ENCODE measurements at places on chromosomes 5 and 9. TPM values are rescaled to one million over a fixed set of nuclear protein-coding genes. Genes with fewer than 3 reads are reported as not detected.

PCDHGB2 gene
- 20.4 TPM for total RNA-seq

HEMGN gene
- total RNA-seq, result 43.5 TPM

CENPP gene
- 12.1 TPM for total RNA-seq

GKAP1 gene
- 83.7 TPM for total RNA-seq

DND1 gene
- 31.8 TPM for total RNA-seq

SPINK7 gene
- not detected for total RNA-seq

UTP15 gene
- total RNA-seq, result 34.9 TPM

GLRA1 gene
- total RNA-seq, result not detected

PCDHB12 gene
- total RNA-seq, result 6.1 TPM

SLC12A7 gene
- total RNA-seq, result 168 TPM

ENC1 gene
- 89.7 TPM for total RNA-seq

TYRP1 gene
- 2.0 TPM for total RNA-seq

RHOBTB3 gene
- total RNA-seq, result 163 TPM

PCDHGA5 gene
- total RNA-seq, result 9.4 TPM

CTXN3 gene
- not detected for total RNA-seq

S100Z gene
- not detected for total RNA-seq

SOX30 gene
- total RNA-seq, result 83.9 TPM

OBP2B gene
- 53.0 TPM for total RNA-seq

MYMK gene
- total RNA-seq, result not detected

GRCh38 chr5:91137647-91138046 is 245.5 kb downstream of the ARRDC3 start:
- H3K4me3 ChIP-seq, result no peak overlapping the region
- no peak for DNase-seq
- H3K4me1 ChIP-seq, result peaks cover 16% of the 10 kb centered on the region
- H3K27me3 ChIP-seq, result no peaks in the 10 kb centered on the region
- no peaks in the 10 kb centered on the region for H3K36me3 ChIP-seq

GRCh38 chr5:65149827-65150226 is 331.9 kb downstream of the ADAMTS6 start:
- no peak overlapping the region for H3K4me3 ChIP-seq
- H3K4me1 ChIP-seq, result no peaks in the 10 kb centered on the region
- no peaks in the 10 kb centered on the region for H3K27me3 ChIP-seq
- no peak overlapping the region for H3K27ac ChIP-seq

DNA sequence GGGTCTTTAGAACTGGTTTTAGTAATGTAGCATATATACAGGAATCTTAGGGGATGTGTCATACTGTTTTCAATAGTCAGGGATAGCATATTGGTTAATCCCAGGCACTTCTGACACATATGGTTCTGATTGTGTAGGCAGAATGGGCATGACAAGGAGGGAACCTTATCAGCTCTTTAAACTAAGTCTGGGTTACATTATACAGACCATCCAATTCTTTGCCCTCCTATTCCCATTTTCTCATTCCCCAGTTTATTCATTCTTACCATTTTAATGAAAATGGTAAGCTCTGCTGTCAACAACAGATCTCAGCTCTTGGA is 85.1 kb downstream of the NDUFAF2 start:
- H3K4me1 ChIP-seq, result no peaks in the 10 kb centered on the region
- no peaks in the 10 kb centered on the region for H3K36me3 ChIP-seq
- H3K27me3 ChIP-seq, result no peaks in the 10 kb centered on the region
- no peak for DNase-seq

- no peak overlapping the region for H3K4me3 ChIP-seq
- H3K27ac ChIP-seq, result no peak overlapping the region
- no peaks in the 10 kb centered on the region for H3K4me1 ChIP-seq
Measured at GRCh38 chr5:4817767-4818166, 322.4 kb upstream of the ADAMTS16 start.

DNA sequence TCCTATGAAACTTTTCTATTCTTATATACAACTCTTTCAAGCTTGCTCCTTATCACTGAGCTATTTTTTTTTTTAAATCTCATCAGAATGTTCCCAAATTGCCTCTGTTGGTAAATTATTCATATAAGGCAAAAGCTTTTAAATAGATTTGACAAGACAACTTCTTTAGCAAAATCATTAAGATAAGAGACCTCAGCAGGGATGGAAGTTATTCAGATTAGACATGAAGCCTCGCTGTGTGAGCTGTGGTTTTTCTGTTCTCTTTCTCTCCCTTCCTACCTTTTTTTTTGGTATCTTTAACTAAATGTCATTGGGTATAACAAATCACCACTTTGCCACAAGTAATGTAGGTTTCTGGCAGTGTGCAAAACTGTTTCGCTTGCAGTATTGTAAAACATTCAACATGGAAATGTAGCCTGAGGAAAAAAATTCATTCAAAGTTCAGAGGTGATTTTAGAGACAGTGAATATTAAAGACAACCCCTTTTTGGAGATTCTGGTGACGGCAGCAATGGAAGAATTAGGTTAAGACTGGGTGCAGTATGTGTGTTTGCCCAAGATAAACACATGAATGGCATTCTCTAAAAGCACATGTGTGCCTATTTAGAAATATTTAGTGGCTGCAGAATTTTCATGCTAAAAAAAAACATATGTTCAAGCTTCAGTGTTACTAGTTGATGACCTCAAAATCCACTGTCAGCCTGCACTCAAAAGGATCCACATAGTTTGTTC is 467.1 kb downstream of the ZNF608 start:
- no peaks in the 10 kb centered on the region for H3K36me3 ChIP-seq
- no peak for DNase-seq
- H3K27ac ChIP-seq, result no peak overlapping the region
- no peak overlapping the region for H3K4me3 ChIP-seq
- H3K4me1 ChIP-seq, result no peaks in the 10 kb centered on the region

- no peak overlapping the region for H3K27ac ChIP-seq
- no peak for DNase-seq
- H3K27me3 ChIP-seq, result no peaks in the 10 kb centered on the region
- no peaks in the 10 kb centered on the region for H3K36me3 ChIP-seq
Measured at GRCh38 chr9:36288070-36288469, 29.8 kb upstream of the GNE start.

DNA sequence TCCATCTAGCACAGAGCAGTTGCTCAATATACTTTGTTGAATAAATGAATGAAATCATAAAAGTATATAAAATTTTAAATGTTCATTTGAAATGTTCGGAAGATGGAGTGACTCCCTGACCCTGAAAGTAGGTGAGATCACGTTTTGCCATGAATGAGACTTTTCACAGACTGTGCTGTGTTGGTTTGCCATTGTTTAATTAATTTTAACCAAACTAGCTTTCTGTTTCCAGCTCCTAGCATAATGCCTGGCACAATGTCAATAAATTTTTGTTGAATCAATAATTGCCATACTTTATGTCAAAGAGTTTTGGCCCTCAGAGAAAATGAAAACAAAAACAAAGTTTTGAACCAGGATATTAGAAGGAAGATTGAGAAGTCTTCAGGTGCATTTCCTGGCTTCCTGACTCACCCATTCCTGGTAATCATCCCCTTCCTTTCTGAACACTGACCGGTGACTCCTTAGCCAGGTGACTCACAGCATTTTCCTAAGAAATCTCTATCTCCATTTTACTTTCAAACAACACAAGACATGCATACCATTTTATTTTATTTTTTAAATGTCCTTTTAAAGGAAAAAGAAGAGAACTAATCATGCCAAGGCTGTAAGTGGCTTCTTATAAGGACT is 15.1 kb downstream of the SLC28A3 start:
- no peaks in the 10 kb centered on the region for H3K4me1 ChIP-seq
- no peak overlapping the region for H3K4me3 ChIP-seq
- DNase-seq, result no peak
- H3K27me3 ChIP-seq, result no peaks in the 10 kb centered on the region
- H3K36me3 ChIP-seq, result no peaks in the 10 kb centered on the region

GRCh38 chr9:78365748-78366697 is 69.1 kb downstream of the PSAT1 start:
- no peak for DNase-seq
- no peaks in the 10 kb centered on the region for H3K27me3 ChIP-seq
- H3K4me3 ChIP-seq, result no peak overlapping the region
- H3K4me1 ChIP-seq, result no peaks in the 10 kb centered on the region
- no peaks in the 10 kb centered on the region for H3K36me3 ChIP-seq
- H3K27ac ChIP-seq, result no peak overlapping the region

GRCh38 chr9:135928074-135928730 is 20.9 kb upstream of the CAMSAP1 start:
- no peak overlapping the region for H3K27ac ChIP-seq
- H3K27me3 ChIP-seq, result no peaks in the 10 kb centered on the region
- H3K4me3 ChIP-seq, result no peak overlapping the region
- H3K36me3 ChIP-seq, result no peaks in the 10 kb centered on the region

GRCh38 chr5:133072021-133072420 is 20.2 kb downstream of the HSPA4 start:
- H3K4me1 ChIP-seq, result no peaks in the 10 kb centered on the region
- no peak overlapping the region for H3K4me3 ChIP-seq
- no peak overlapping the region for H3K27ac ChIP-seq
- H3K36me3 ChIP-seq, result no peaks in the 10 kb centered on the region

GRCh38 chr5:137061382-137061781 is 437.7 kb downstream of the SPOCK1 start:
- no peak for DNase-seq
- no peaks in the 10 kb centered on the region for H3K36me3 ChIP-seq
- H3K27me3 ChIP-seq, result no peaks in the 10 kb centered on the region

DNA sequence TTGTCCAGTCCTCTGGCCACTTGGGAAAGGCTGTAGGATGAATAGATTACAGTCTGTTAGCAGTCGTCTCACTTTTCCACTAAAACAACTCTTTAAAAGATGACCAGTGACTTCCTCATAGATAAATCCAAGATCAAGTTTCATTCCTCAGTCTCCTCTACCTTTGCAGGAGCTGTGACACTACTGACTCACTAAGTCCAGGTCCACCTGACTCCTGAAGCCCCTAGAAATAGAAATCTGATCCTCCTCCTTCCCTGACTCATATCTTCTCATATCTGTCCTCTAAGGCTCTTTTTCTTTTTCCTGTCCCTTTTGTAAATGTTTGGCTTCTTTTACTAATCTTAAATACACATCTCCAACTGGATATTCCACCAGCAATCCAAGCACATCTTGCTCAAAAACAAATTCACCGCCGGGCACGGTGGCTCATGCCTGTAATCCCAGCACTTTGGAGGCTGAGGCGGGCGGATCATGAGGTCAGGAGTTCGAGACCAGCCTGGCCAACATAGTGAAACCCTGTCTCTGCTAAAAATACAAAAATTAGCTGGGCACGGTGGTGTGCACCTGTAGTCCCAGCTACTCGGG is 2.6 kb downstream of the CCDC125 start:
- no peaks in the 10 kb centered on the region for H3K27me3 ChIP-seq
- no peak for DNase-seq
- H3K4me1 ChIP-seq, result peaks cover 7% of the 10 kb centered on the region
- no peaks in the 10 kb centered on the region for H3K36me3 ChIP-seq

- no peak overlapping the region for H3K27ac ChIP-seq
- H3K27me3 ChIP-seq, result no peaks in the 10 kb centered on the region
- DNase-seq, result no peak
- H3K4me3 ChIP-seq, result no peak overlapping the region
- H3K4me1 ChIP-seq, result no peaks in the 10 kb centered on the region
- no peaks in the 10 kb centered on the region for H3K36me3 ChIP-seq
Measured at GRCh38 chr9:14836885-14837284, 73.3 kb downstream of the FREM1 start.

DNA sequence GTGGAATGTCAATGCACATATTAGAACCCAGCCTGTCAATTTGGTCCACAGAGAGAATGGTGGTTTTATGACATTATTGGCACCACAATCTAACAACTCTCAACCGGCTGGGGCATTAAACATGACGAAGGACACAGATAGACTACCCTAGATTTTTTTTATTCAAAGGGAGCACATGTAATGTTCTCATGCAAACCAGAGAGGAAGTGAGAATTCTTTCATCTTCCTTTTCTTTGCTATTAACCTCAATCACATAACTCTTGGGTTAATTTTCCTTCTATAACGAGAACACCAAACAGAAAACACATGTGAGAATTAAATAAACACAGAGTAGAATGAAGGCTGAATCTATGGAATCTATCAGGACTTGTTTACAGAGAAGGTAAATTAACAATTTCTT is 94.9 kb upstream of the TNC start:
- H3K4me1 ChIP-seq, result no peaks in the 10 kb centered on the region
- no peaks in the 10 kb centered on the region for H3K27me3 ChIP-seq
- DNase-seq, result no peak
- H3K36me3 ChIP-seq, result no peaks in the 10 kb centered on the region

- no peak overlapping the region for H3K4me3 ChIP-seq
- no peaks in the 10 kb centered on the region for H3K4me1 ChIP-seq
- no peak for DNase-seq
- H3K27me3 ChIP-seq, result no peaks in the 10 kb centered on the region
- no peak overlapping the region for H3K27ac ChIP-seq
- no peaks in the 10 kb centered on the region for H3K36me3 ChIP-seq
Measured at GRCh38 chr9:90645721-90646120, 3.1 kb upstream of the DIRAS2 start.

- H3K27me3 ChIP-seq, result no peaks in the 10 kb centered on the region
- H3K4me1 ChIP-seq, result peaks cover 25% of the 10 kb centered on the region
- H3K4me3 ChIP-seq, result peak within 1 kb of the TSS; percentile 59
- no peaks in the 10 kb centered on the region for H3K36me3 ChIP-seq
Measured at GRCh38 chr9:130444565-130445221, at the start of gene ASS1. ASS1 (plus strand) TSS chr9:130444961; CDS start chr9:130452229, 7,268 bp downstream.

- H3K27me3 ChIP-seq, result no peaks in the 10 kb centered on the region
- no peak for DNase-seq
- no peak overlapping the region for H3K4me3 ChIP-seq
Measured at GRCh38 chr5:131329286-131329560, 65.4 kb downstream of the CDC42SE2 start.

- H3K4me1 ChIP-seq, result peaks cover 14% of the 10 kb centered on the region
- no peak overlapping the region for H3K4me3 ChIP-seq
- H3K36me3 ChIP-seq, result no peaks in the 10 kb centered on the region
- DNase-seq, result peak; percentile 33
- H3K27me3 ChIP-seq, result no peaks in the 10 kb centered on the region
Measured at GRCh38 chr9:127341152-127341551, 55.8 kb upstream of the SLC2A8 start.

- no peaks in the 10 kb centered on the region for H3K36me3 ChIP-seq
- H3K27ac ChIP-seq, result no peak overlapping the region
- DNase-seq, result no peak
- no peaks in the 10 kb centered on the region for H3K27me3 ChIP-seq
- no peak overlapping the region for H3K4me3 ChIP-seq
- no peaks in the 10 kb centered on the region for H3K4me1 ChIP-seq
Measured at GRCh38 chr9:7227951-7228350, 470.2 kb downstream of the KDM4C start.

GRCh38 chr5:134025786-134026185 is 21.0 kb upstream of the VDAC1 start:
- no peak overlapping the region for H3K4me3 ChIP-seq
- H3K27ac ChIP-seq, result no peak overlapping the region
- H3K27me3 ChIP-seq, result no peaks in the 10 kb centered on the region
- H3K4me1 ChIP-seq, result no peaks in the 10 kb centered on the region

- DNase-seq, result no peak
- peaks cover 5% of the 10 kb centered on the region for H3K4me1 ChIP-seq
- no peak overlapping the region for H3K4me3 ChIP-seq
- H3K36me3 ChIP-seq, result no peaks in the 10 kb centered on the region
- no peaks in the 10 kb centered on the region for H3K27me3 ChIP-seq
- no peak overlapping the region for H3K27ac ChIP-seq
Measured at GRCh38 chr5:141845371-141845851, 32.8 kb downstream of the PCDH1 start.

All from testis (tissue), 5 donors.